ENCODE measurements at places on chromosomes 5 and 9.

DNA sequence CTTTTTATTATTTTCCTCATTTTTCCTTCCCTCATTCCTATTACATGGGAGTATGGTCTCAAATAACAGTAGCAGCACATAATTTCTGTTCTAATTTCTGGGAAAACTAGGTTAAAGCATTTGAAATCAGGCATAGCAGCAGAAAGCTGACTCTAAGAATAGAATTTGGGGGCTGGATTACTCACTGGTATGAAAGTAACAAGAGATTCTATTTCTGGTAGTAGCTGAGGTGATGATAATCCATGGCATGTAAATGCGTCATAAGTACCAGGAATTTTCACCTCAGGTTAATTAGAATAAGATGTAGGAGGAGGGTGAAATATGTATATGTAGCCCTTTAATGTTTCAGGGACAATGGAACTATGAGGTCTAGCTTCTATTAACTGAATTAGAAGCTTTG, 662.0 kb downstream of the PTPRD start:
- DNase-seq, result no peak

GRCh38 chr9:118418887-118419565, 714.8 kb downstream of the TLR4 start:
- no peak for DNase-seq

- no peak for DNase-seq
These were observed 5.3 kb downstream of the SLC1A1 start for GRCh38 chr9:4495537-4495936.

GRCh38 chr5:173233347-173234128, 1.5 kb downstream of the NKX2-5 start:
- DNase-seq, result no peak

DNA sequence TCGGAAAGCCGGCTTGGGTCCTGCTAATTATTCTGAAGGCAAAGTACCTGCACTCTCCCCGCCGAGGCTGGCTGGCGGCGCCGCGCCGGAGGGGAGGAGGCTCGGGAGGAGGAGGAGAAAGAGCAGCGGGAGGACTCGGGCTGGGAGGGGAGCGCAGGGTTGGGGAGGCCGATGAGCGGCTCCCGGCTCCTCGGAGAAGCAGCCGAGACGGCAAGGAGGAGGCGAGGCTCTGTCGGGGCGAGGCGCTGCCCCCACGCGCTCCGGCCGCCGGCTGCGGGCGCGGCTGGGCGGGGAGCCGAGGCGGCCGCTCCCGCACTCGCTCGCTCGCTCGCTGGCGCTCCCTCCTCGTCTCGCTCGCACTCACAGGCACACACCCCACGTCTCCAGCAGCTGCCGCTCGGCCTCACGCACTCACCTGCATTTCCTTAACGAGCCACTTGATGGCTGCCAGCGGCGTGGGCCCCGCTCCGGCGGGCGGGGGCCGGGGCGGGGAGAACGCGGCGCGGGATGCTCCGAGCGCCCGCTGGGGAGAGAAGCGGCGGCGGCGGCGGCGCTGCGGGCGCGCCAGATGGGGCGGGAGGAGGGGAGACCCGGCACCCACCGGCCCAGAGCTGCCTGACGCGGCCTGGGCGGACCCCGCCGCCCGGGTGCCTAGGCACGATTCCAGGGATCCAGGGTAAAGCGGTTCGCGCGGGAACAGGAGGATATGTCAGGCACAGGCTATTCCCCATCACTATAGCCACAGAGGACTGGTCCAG, at the start of gene PTPRD:
Gene PTPRD, minus strand, starts transcription at position 362 of the 758 bp plus-strand sequence.
- peak; percentile 9 for DNase-seq

DNA sequence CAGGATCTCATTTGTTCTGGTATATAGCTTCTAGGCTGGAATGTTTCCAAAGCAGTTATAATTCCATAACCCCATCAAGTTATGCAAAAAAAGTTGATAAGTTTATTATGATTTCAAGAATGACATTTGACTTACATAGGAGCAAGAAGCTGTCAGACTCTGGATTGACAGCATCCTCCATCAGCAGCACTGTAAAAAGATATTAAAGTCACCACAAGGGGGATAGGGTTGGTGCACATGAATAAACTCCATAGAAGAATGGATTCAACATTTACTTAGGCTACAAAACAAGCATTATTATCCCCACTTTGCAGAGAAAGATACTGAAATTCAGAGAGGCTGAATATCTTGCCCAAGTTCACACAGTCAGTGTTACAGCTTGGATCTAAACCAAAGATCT, 208.9 kb upstream of the SLC30A5 start:
- DNase-seq, result no peak

DNA sequence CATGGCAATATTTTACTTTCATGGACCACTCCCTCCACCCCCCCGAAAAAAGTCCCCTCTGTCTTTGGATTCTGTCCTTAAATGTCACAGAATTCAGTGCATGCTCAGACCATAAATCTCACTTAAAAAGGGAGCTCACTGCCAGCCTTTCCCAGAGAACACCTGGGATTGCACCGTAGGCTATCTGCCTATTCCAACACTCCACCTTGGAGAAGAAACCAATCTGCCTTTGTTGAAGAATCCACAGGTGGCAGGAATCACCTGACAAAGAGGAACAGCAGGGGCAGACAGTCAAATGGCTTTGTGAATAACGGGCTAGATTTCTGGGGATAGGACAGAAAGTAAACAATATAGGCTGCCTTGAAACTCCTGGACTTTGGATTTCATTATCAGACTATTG, 306.7 kb upstream of the BRINP1 start:
- peak; percentile 66 for DNase-seq
